Cardiac muscle cell (in vitro differentiated cells and primary cell): ENCODE measurements at places on chromosomes 3 and 15. TPM values are rescaled to one million over a fixed set of nuclear protein-coding genes. Genes with fewer than 3 reads are reported as not detected.
A peak's percentile ranks its signal among the peaks of the same experiment; 100 is the strongest.

Gene NFKBIZ
- total RNA-seq, result 75.5 and 86.5 TPM in 2 replicates

Gene CAMK2N2
- not detected in 2 replicates for total RNA-seq

Gene ZNF609
- total RNA-seq, result 28.7 and 41.4 TPM in 2 replicates

Gene MED12L
- total RNA-seq, result 3.3 and 6.9 TPM in 2 replicates

Gene SOX14
- not detected in 2 replicates for total RNA-seq

Gene FBXL2
- total RNA-seq, result 19.0 and 27.6 TPM in 2 replicates

Gene PPM1L
- total RNA-seq, result 12.6 and 13.5 TPM in 2 replicates

- H3K4me1 ChIP-seq, result no peaks in the 10 kb centered on the region
- peak; percentile 90 for DNase-seq
- no peak overlapping the region for H3K27ac ChIP-seq
- H3K36me3 ChIP-seq, result no peaks in the 10 kb centered on the region
These were observed 5.8 kb upstream of the MEX3B start for GRCh38 chr15:82051664-82052063.

GRCh38 chr3:30343067-30343831 lies 263.2 kb upstream of the TGFBR2 start:
- H3K36me3 ChIP-seq, result no peaks in the 10 kb centered on the region
- no peak for DNase-seq
- H3K27me3 ChIP-seq, result no peaks in the 10 kb centered on the region
- H3K4me1 ChIP-seq, result peaks cover 3% of the 10 kb centered on the region
- H3K4me3 ChIP-seq, result no peak overlapping the region

DNA sequence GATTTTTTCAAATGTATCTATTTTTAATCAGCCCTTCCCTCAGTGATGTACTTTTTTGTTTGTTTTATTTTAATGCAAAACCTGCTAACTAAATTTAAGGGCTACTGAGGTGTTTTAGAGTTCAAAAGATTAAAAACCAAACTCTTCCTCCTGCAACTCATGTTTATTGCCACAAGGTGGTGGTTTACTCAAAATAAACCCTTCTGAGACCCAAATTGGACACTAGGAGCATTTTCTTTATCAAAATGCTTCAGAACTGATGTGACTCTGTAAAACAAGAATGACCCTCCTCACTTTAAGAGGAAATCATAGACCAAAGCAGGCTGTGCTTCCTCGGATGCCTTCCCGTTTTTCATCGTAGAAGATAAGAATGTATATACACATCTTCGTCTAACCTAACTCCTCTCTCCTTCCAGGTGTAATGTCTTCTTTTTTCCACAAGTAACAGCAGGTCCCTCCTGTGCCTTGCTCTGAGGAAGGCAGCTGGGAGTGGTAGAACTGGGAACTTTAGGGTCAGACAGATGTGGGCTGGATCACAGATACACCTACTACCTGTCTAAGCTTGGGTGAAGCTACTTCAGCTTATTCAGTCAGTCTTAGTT lies 2.9 kb upstream of the NME9 start:
- no peak overlapping the region for H3K4me3 ChIP-seq
- H3K36me3 ChIP-seq, result no peaks in the 10 kb centered on the region
- no peaks in the 10 kb centered on the region for H3K4me1 ChIP-seq
- peak; percentile 28 for DNase-seq
- H3K27me3 ChIP-seq, result no peaks in the 10 kb centered on the region
- H3K27ac ChIP-seq, result no peak overlapping the region

DNA sequence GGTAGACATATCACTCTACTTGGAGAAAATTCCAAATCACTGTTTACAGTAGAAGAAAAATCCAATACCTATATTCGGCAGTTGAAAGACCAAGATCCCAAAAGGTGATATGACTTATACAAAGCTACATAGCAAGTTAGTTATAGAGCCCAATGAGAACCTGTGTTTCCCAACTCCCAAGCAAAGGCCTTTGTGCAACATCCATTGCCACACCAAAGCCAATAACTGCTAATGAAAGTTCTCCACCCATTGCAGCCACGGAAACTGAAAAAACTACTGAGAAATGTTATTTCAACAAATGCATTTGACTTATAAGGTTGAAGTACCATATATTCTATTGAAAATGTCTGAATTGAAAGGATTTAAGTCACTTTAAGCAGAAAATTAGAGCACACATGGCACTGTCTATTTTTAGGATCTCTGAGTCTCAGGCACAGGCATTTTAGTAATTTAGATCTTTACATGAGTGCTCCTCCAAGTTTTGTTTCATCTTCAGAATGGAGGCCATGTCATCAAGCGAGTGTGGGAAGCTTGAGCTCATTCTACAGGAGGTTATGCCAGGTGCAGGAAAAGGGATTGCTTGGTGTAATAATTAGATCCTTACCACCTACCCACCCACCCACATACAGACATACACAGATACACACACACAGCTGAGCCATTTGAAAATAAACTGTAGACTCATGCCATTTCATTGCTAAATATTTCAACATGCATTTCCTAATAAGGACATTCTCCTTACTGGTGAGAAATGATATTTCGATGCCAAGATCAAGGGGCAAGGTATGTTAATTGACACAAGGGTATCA lies 19.7 kb upstream of the ANO10 start:
- no peak for DNase-seq
- H3K4me3 ChIP-seq, result no peak overlapping the region
- H3K4me1 ChIP-seq, result peaks cover 1% of the 10 kb centered on the region

DNA sequence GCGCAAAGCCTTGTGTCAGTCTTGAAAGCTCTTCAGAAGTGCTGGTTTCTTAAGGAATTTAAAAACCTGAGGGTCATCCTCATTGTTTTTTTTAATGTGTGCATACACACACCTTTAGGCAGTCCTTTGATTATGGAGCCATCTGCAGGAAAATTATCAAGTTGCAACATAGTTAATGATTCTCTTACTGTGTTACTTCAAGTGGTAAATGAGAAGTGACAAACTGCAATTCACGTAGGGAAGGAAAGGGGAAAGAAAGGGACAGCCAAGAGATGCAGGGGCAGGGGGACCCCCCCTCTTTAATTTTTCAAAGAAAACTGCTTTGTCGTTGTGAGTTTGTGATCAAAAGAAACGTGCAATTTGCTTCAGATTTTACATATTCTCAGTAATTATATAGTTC lies 162.4 kb upstream of the CGNL1 start:
- peak; percentile 26 for DNase-seq
- H3K27me3 ChIP-seq, result no peaks in the 10 kb centered on the region
- H3K4me3 ChIP-seq, result no peak overlapping the region
- H3K36me3 ChIP-seq, result no peaks in the 10 kb centered on the region
- no peak overlapping the region for H3K27ac ChIP-seq

DNA sequence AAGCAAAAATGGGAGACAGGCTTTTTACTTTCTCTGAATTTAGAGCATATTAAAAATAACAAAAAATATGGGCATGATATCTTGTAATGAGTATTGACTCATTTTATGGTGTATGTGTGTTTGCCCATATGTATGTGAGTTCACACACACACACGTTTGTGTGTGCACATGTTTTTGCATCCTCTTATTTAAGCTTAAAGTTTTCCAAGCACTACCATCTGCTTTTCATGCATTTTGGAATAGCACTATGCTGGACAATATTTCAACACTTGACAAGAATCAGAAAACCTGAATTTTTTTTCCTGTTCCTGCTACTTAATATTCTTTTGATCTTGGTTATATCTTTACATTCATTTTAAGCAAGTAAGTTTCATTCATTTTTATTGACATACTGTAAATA lies 872.7 kb downstream of the OTOL1 start:
- H3K4me3 ChIP-seq, result no peak overlapping the region
- peaks cover 55% of the 10 kb centered on the region for H3K4me1 ChIP-seq
- H3K27me3 ChIP-seq, result no peaks in the 10 kb centered on the region
- no peak for DNase-seq
- H3K36me3 ChIP-seq, result no peaks in the 10 kb centered on the region
- H3K27ac ChIP-seq, result no peak overlapping the region

GRCh38 chr3:62562017-62562416 lies 188.7 kb upstream of the FEZF2 start:
- H3K27me3 ChIP-seq, result no peaks in the 10 kb centered on the region
- no peak overlapping the region for H3K27ac ChIP-seq
- H3K4me3 ChIP-seq, result no peak overlapping the region
- no peaks in the 10 kb centered on the region for H3K36me3 ChIP-seq
- no peak for DNase-seq

- no peak overlapping the region for H3K27ac ChIP-seq
- peaks cover 4% of the 10 kb centered on the region for H3K4me1 ChIP-seq
- H3K27me3 ChIP-seq, result no peaks in the 10 kb centered on the region
- H3K4me3 ChIP-seq, result no peak overlapping the region
- H3K36me3 ChIP-seq, result no peaks in the 10 kb centered on the region
These were observed 12.4 kb upstream of the SEC62 start for GRCh38 chr3:169954142-169954756.

GRCh38 chr15:66630801-66631351 lies 65.1 kb upstream of the LCTL start:
- no peaks in the 10 kb centered on the region for H3K36me3 ChIP-seq
- peaks cover 54% of the 10 kb centered on the region for H3K4me1 ChIP-seq
- no peak overlapping the region for H3K4me3 ChIP-seq
- H3K27ac ChIP-seq, result peak overlapping the region; percentile 96

GRCh38 chr3:142165194-142165593 lies 15.8 kb upstream of the TFDP2 start:
- H3K4me1 ChIP-seq, result peaks cover 7% of the 10 kb centered on the region
- no peak overlapping the region for H3K27ac ChIP-seq
- peaks cover 5% of the 10 kb centered on the region for H3K36me3 ChIP-seq
- no peaks in the 10 kb centered on the region for H3K27me3 ChIP-seq
- no peak overlapping the region for H3K4me3 ChIP-seq

GRCh38 chr15:86267892-86268291 lies 188.2 kb downstream of the AGBL1 start:
- H3K27me3 ChIP-seq, result no peaks in the 10 kb centered on the region
- H3K4me1 ChIP-seq, result no peaks in the 10 kb centered on the region
- H3K4me3 ChIP-seq, result no peak overlapping the region
- H3K36me3 ChIP-seq, result no peaks in the 10 kb centered on the region

- H3K36me3 ChIP-seq, result no peaks in the 10 kb centered on the region
- H3K27me3 ChIP-seq, result no peaks in the 10 kb centered on the region
- peak overlapping the region; percentile 60 for H3K27ac ChIP-seq
- peaks cover 44% of the 10 kb centered on the region for H3K4me1 ChIP-seq
- DNase-seq, result no peak
These were observed 160.4 kb upstream of the CGNL1 start for GRCh38 chr15:57215881-57216280.

- no peaks in the 10 kb centered on the region for H3K27me3 ChIP-seq
- H3K36me3 ChIP-seq, result no peaks in the 10 kb centered on the region
- DNase-seq, result no peak
- no peaks in the 10 kb centered on the region for H3K4me1 ChIP-seq
- no peak overlapping the region for H3K4me3 ChIP-seq
These were observed 49.4 kb upstream of the FLNB start for GRCh38 chr3:57958642-57959422.

DNA sequence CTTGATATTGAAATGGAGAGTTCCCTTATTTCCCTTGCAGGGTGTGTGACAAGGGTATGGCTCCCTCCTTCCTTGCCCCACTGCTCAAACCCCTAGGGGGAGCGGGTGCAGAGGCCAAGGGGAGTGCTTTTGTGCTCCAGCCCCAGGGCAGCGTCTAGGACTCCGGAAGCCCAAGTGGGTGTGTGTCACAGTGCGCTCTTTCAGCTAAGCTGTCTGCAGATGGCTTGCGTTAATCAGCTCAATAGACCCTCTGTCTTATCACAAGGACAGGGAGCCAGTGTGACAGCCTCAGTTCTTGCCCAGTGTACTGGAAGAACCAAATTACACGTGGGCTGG lies 523.6 kb upstream of the LMCD1 start:
- DNase-seq, result no peak
- no peaks in the 10 kb centered on the region for H3K27me3 ChIP-seq
- H3K27ac ChIP-seq, result no peak overlapping the region
- H3K4me1 ChIP-seq, result no peaks in the 10 kb centered on the region
- no peak overlapping the region for H3K4me3 ChIP-seq

GRCh38 chr15:65326117-65326526 lies 21.6 kb downstream of the RNU5B-1 start:
- no peak overlapping the region for H3K4me3 ChIP-seq
- peak; percentile 52 for DNase-seq
- no peaks in the 10 kb centered on the region for H3K36me3 ChIP-seq
- peak overlapping the region; percentile 39 for H3K27ac ChIP-seq
- H3K4me1 ChIP-seq, result no peaks in the 10 kb centered on the region

GRCh38 chr3:192772240-192772894 lies 45.0 kb upstream of the FGF12 start:
- DNase-seq, result peak; percentile 34
- H3K27ac ChIP-seq, result no peak overlapping the region
- H3K27me3 ChIP-seq, result no peaks in the 10 kb centered on the region
- H3K36me3 ChIP-seq, result no peaks in the 10 kb centered on the region
- H3K4me1 ChIP-seq, result no peaks in the 10 kb centered on the region

DNA sequence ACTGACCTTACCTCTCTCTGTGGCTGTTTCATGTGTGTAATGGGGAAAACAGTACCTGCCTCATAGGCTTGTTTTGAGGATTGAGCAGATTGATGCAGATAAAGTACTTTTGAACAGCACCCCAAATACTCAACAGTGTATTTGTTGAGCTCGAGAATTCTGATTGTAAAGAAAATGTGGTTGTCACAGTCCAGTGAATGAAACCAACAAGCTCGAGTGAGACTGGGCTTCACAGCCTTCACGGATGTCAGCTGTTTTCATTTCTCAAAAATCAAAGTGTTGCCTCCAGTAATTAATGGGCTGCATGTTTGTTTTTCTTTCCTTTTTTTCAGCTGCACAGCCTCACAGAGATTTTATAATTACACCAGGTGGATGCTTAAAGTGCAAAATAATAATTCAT lies 43.7 kb downstream of the PARP15 start:
- H3K4me3 ChIP-seq, result no peak overlapping the region
- no peak for DNase-seq
- H3K4me1 ChIP-seq, result peaks cover 3% of the 10 kb centered on the region
